ENCODE measurements at places on chromosomes 6 and 20.

- DNase-seq: no peak
These were observed 4.5 kb downstream of the ACSS1 start for GRCh38 chr20:25053255-25054031.

DNA sequence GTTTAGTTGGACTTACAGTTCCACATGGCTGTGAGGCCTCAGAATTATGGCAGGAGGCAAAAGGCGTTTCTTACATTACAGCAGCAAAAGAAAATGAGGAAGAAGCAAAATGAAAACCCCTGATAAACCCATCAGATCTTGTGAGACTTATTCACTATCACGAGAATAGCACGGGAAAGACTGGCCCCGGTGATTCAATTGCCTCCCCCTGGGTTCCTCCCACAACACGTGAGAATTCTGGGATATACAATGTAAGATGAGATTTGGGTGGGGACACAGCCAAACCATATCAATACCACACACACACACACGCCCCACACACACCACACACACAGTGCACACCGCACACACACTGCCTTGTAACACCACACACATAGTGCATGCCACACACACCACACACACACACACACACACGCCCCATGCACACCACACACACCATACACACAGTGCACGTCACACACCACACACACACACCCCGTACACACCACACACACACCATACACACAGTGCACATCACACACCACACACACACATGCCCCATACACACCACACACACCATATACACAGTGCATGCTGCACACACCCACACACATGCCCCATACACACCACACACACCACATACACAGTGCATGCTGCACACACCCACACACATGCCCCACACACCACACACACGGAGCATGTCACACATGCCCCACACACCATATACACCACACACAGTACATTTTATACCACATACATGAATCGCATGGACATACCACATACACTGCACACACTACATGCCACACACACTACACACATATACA is 310.5 kb downstream of the TAF4 start:
- no peak for DNase-seq

GRCh38 chr6:169289619-169290339 is 36.1 kb upstream of the THBS2 start:
- DNase-seq: no peak

GRCh38 chr6:25640446-25640845 is 11.6 kb upstream of the SCGN start:
- DNase-seq: no peak

DNA sequence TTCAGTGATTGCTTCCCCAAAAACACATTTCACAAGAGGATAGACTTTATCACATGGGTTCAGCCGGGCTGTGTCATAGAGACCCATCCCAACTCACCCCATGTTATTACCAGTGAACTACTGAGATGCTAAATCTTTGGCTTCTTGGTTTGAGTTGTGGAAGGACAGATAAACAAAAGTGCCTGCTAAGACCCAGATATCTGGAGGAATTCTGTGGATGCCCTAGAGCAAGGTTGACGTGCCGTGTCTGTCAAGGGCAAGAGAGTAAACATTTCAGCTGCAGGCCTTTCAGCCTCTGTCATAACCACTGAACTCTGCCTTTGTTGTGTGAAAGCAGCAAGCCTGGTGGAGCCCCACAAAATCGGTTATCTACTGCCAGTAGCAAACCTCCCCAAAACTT is 11.2 kb upstream of the THBD start:
- DNase-seq: no peak

Measured in SHP77 treated with DMSO at 0.1 percent for 48 hours (cell line).